ENCODE measurements at places on chromosomes 7 and 10.

GRCh38 chr10:31961277-31962074 lies 32.8 kb upstream of the ARHGAP12 start:
- no peak for DNase-seq

- no peak for DNase-seq
Observed at GRCh38 chr10:108204528-108205305, 1040.2 kb upstream of the SORCS1 start.

- no peak for DNase-seq
Observed at GRCh38 chr7:767941-768731, 41.1 kb upstream of the PRKAR1B start.

DNA sequence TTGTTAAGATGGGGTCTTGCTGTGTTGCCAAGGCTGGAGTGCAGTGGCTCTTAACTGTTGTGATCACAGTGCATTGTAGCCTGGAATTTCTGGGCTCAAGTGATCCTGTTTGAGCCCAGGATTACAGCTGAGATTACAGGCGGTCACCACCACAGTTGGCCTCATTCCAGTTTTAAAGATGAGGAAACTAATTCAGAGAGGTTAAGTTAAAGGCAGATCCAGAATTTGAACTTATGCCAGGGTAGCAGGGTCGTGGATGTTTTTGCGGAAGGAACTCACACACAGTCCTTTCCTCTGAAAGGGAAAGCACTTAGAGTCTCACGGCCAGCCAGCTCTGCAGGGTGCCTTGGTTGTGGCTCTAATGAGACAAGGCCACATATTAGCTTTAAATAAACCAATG lies 84.7 kb downstream of the MMRN2 start:
- DNase-seq: no peak

DNA sequence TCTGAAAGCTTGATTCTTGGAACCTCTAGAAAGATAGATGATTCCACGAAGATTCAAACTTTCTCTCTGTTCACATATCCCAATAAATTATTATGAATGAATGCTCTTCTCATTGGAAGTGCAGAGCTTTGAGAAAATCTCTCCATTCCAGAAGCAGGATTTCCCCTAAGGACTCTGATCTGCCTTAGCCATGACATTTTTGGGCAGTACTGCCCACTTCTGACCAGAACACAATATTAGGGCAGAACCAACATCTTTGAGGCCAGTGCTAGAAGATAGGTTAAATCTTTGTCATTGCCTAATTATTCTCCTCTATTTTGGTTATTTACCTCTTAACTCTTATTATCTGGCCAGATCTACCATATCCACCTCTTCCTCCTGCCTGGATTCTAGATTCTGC lies 49.9 kb downstream of the ARMC3 start:
- no peak for DNase-seq

- no peak for DNase-seq
Observed at GRCh38 chr10:44983066-44983894, 4.7 kb upstream of the DEPP1 start.

- DNase-seq: no peak
Observed at GRCh38 chr10:49185213-49185612, 3.0 kb downstream of the TMEM273 start.

- no peak for DNase-seq
Observed at GRCh38 chr10:117621795-117622420, 79.4 kb downstream of the EMX2 start.

DNA sequence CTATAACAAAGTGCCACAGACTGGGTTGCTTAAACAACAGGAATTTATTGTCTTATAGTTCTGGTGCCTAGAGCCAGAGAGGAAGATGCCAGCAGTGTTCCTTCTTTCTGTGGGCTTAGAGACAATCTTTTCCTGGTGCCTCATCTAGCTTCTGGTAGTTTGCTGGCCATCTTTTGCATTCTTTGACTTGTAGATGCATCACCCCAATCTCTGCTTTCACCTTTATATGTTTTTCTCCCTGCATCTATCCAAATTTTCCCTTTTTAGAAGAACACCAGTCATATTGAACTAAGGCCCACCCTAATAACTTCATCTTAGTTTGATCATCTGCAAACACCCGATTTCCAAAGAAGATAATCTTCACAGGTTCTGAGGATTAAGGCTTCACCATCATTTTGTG lies 66.8 kb downstream of the CDK1 start:
- DNase-seq: no peak

GRCh38 chr7:54091322-54091721 lies 450.9 kb upstream of the VSTM2A start:
- no peak for DNase-seq

- no peak for DNase-seq
Observed at GRCh38 chr7:139602143-139602722, 78.7 kb downstream of the CLEC2L start.

GRCh38 chr10:20454331-20454730 lies 442.8 kb downstream of the NEBL start:
- no peak for DNase-seq

DNA sequence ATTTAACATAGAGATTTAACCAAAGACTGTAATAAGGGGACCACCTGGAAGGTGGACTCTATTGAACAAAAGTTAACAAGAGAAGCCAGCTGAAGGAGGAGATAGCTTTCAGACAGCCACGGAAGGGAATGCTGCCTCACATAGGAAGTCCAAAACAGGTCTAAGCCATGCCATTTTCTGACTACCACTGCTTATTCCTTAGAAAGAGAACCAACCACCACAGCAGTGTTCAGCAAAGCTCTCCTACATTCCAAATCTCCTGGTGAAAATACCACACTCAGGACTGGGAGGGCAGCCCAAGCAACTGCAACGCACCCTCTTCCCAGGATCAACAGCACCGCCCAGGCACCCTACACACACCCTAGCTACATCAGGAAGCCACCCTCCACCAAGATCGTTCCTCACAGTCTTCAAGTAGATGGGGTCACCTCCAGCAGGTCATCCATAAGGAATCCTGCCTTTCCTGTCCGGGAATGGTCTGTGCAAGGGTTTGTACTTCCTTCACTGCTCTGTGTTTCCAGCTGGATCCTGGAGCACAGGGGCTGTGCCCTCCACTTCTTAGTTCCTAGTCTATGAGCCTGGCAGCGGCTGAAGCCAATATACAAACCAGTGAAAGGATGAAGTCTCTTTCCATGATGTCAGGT lies 2.5 kb downstream of the KIAA1549 start:
- no peak for DNase-seq

DNA sequence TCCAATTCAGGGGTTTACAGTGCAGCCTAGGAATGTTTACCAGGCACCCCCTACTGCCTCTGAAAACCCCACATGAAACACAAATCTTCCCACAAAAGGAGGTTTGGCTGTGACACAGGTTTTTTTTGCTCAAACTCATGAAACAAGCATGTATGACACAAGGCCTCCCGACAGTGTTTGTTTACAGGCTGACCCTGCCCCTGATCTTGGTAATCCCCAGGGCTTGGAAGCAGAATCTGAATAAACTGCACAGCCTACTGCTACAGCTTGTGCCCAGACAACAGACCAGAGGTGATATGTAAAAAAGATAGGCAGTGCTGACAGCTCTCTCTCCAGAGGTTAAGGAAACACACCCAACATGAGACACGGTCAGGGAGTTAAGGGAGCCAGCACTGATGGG lies 184.2 kb downstream of the KMT2E start:
- no peak for DNase-seq

GRCh38 chr10:12602521-12602920 lies 253.2 kb downstream of the CAMK1D start:
- no peak for DNase-seq

DNA sequence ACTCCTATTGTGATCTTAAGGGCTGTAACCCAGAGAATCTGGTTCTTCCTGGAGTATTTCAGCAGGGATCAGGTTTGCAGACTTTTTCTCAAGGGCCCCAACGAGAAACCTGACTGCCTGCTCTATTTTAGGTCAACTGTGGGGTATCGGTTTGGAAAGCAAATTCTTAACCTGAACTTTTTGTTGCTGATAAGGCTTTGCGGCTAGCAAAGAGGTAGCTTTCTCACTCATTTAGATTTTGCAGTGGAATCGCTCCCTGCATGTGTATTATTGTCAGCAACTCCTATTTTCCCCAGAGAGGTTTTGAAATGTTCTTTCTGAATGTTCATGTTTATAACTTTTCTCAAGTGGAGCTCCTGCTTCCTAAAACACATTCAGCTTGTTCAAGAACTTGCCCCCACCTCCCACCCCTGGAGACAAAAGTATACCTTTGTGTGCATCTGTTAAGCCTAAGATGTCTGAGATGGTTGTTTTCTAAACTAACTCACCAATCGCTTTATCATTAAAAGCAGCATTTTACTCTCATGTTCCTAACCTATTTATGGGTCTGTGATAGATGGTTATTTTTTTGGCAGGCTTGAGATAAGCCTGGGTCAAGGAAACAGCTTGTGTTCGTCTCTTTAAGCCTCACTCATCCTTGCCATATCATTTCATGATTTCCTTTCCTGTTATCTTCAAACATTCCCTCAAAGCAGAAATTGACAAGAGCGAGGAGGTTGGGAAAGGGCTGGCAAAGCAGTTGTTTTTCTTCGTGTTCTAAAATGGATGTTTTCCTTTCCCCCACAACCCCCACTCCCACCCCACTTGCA lies 129.8 kb downstream of the BAMBI start:
- no peak for DNase-seq

- DNase-seq: no peak
Observed at GRCh38 chr10:115355162-115355760, 262.1 kb downstream of the ATRNL1 start.

- no peak for DNase-seq
Observed at GRCh38 chr10:36188080-36188453, 546.0 kb upstream of the FZD8 start.

GRCh38 chr10:130427216-130427722 lies 291.1 kb downstream of the GLRX3 start:
- no peak for DNase-seq

DNA sequence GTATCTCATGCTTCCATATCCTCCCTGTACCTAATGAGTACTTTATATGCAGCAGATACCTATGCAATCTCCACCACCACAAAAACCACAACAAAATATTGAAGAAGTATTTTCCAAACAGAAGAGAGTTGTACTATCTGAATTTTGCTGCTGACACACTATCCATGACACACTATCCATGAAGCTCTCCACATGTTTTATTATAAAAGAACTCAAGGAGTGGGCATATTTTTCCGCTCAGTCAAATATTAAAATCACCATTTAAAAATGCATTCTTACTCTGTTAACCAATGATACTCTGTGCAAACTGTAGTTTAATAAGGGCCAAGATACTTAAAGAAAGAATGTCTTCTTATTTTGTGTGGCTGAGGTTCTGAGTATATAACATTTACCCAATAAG lies 2.8 kb downstream of the BET1 start:
- no peak for DNase-seq

DNA sequence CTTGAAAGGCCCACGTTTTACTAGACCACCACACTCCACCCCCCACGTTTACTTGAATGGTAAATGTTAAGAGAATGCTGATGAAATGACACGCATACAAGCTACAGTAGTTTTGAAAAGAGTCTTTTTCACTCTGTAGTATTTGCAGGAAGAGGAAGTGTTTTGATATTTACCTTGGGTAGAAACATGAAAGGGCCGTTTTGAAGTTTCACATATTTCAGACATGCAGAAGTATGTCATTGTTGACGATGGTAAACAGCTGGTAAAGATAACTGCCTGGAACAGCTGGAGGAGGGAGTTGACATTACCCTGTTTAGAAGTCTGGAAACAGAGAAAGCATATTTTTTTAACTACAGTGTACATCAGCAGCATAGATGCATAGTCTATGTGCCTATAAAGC lies 160.7 kb downstream of the NXPH1 start:
- DNase-seq: no peak

DNA sequence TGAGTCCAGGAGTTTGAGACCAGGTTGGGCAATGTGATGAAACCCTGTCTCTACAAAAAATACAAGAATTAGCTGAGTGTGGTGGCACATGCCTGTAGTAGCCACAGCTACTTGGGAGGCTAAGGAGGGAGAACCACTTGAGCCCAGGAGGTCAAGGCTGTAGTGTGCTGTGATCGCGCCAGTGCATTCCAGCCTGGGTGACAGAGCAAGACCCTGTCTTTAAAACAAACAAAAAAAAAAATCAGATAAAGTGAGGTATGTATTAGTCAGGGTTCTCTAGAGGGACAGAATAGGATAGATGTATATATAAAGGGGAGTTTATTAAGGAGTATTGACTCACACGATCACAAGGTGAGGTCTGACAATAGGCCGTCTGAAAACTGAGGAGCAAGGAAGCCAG lies 101.5 kb upstream of the GPR26 start:
- DNase-seq: no peak

DNA sequence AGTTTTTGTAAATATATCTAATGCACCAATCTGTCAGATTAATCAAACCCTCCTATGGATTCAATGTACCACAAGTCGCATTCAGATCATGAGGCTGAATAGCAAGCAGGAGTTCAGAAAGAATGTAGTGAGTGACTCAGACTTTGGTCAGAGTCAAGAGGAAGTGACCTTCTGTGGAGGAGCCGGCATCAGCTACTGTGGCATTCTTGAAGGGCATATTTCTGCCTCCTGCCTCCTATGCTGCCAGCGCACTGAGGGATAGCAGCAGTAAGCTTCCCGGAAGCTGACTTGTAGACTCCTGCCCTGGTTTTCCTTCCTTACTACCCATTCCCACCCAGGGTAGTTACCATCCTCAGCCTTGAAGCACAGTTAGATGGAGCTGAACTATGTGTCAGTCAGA lies 867.5 kb downstream of the NRG3 start:
- DNase-seq: no peak

Data from omental fat pad (tissue), 4 donors.